ENCODE measurements at places on chromosomes 4 and X. TPM values are rescaled to one million over a fixed set of nuclear protein-coding genes. Genes with fewer than 3 reads are reported as not detected.

DNA sequence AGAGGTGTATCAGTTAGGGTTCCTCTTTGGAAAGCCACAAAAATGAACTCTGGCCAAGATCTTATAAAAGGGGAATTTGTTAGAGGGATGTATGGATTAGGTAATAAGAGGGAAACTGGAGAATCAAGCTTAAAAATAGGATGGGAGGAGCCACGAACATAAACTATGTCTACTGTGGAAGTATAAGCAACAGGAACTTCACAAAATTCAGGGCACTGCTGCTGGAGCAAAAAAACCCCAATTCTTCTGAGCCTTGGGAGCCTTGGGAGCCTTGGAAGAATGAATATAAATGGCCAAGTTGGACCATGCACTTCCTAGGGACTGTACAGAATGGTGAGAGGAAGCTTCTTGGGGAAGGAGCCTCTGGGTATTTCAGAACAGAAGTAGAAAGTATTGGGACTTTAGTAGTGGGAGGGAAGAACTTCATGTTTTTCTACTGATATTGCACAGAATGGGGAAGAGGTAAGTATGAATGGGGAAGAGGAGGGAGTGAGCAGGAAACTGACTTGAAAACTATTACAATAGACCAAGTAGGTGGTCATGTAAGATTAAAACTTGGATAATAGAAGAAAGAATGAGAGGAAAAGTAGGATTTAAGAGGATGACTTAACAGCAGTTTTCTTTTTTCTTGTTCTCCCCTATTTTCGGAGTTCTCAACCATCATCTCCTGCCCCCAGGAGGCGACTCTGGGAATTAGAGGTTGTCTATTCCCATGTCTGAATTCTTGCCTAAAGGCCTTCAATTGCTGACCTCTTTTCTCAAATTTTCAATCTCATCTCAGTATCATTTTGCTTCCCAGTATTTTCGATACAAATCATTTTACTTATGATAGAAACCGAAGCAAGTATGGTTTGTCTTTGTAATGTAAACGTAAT lies 44.4 kb upstream of the TAPT1 start:
- no peaks in the 10 kb centered on the region for H3K27me3 ChIP-seq
- no peaks in the 10 kb centered on the region for H3K36me3 ChIP-seq
- no peak overlapping the region for H3K4me3 ChIP-seq
- no peaks in the 10 kb centered on the region for H3K4me1 ChIP-seq
- H3K27ac ChIP-seq: no peak overlapping the region

GRCh38 chr4:153154007-153154975 lies 50.0 kb upstream of the TRIM2 start:
- no peaks in the 10 kb centered on the region for H3K36me3 ChIP-seq
- H3K4me1 ChIP-seq: no peaks in the 10 kb centered on the region
- no peak overlapping the region for H3K27ac ChIP-seq
- no peak for DNase-seq

DNA sequence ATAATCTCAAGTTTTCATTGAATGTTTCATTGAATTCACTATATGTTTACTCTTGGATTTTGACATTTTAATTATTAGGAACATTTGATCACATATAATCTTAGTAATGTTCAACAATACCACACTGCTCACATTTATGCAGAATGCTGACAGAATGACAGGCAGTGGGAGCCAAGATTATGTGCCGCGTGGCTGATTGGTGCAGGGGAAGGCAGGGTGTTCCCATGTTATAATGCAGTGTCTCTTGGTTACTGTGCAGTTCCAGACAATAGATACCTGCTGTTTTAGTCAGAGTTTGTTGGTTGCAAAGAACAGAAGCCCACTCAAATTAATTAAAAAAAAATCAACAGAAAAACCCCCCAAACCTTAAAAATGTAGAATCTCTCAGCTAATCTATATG lies 33.0 kb downstream of the FHIP1A start:
- H3K27ac ChIP-seq: no peak overlapping the region
- no peaks in the 10 kb centered on the region for H3K4me1 ChIP-seq
- H3K36me3 ChIP-seq: no peaks in the 10 kb centered on the region
- no peak overlapping the region for H3K4me3 ChIP-seq
- no peak for DNase-seq
- no peaks in the 10 kb centered on the region for H3K27me3 ChIP-seq

The IQCM gene
- total RNA-seq: not detected

Data from right lobe of liver (tissue), 6 donors.